Activated T-helper 1 cell treated with Interleukin-2 at 50 U/mL for 16 hours (primary cell): ENCODE measurements at places on chromosomes 13 and 19.

DNA sequence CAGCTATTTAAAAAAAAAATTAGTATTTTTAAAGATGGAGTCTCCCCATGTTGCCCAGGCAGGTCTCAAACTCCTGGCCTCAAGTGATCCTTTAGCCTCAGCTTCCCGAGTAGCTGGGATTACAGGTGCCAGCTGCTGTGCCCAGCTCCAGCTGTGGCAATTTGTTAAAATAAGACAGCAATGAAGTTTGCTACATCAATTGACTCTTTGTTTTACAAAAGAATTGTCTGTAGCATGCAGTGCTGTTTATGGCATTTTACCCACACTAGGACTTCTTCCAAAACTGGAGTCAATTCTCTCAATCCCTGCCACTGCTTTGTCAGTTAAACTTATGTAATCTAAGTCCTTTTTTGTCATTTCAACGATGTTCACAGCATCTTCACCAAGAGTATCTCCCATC, 49.3 kb downstream of the NDFIP2 start:
- no peak for DNase-seq

GRCh38 chr19:13121551-13122274, 3.6 kb downstream of the NACC1 start:
- no peak for DNase-seq

GRCh38 chr19:48102870-48103751, 7.5 kb downstream of the PLA2G4C start:
- no peak for DNase-seq

DNA sequence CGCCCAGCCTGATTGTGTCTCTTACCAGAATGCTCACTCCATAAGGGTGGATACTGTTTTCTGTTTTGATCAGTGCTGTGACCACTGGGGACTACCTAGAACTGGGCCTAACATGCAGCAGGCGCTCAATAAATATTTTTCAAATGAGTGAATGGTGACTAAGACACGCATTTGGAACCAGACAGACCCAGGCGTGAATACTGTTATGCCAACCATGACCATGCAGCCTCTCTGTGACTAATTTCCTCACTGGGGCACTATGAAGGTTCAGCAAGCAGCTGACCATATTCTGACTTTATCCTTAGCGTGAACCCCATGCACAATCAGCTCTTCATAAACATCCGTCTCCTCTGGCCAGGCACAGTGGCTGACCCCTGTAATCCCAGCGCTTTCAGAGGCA, 13.0 kb upstream of the SPC24 start:
- DNase-seq = no peak

- DNase-seq = no peak
Measured at GRCh38 chr13:86377451-86377850, 578.2 kb upstream of the SLITRK6 start.

DNA sequence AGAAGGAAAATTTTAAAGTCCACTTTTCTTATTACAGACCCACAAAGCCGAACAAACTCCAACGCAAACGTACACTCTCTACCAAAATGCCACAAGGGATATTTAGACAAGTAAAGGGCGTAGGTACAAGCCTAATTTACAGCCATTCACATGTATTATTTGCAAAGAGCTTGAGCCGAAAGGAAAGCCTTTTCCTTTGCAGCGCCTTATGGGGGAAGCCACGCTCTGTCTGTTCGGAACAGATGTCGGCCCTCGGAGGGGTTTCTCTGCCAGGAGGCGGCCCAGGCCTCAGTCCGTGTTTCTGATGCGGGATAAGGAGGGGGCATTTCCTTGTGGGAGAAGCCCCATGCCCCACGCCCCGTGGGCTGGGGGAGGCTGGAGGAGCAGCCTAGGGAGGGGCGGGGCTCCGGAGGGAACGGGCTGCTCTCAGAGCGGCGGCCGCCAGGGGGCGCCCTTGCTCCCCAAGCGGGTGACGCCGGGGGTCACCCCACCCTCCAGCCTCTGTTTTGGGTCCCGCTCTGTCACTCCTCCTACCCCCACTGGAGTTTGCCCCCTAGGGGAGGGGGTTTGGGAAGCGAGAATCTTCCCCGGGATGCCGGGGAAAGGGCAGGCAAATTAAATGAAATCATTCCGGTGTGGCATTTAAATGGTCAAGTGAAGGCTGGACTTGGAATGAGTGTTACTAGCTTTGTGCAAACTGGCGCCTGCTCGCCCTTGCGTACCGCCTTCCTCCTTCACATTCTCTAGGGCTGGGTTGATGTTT, 2.9 kb downstream of the HTR2A start:
- DNase-seq = peak; percentile 41

DNA sequence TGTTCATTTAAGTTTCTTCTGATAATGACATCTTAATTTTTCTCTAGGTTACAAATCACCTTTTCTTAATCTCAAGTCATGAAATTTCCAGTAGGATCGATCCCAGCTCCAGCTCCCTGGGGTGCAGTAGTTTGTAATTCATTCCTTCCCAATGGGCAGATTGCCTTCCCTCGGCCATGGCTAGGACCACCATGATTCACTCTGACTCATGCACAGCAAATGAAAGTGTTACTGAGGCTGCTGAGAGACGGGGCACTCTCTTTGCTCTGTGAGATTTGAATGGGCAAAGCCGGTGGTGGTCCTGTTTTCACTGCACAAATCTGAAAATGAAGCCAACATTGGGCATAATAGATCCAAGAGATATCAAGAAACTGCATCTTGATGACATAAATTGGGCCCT, 202.8 kb upstream of the IRS2 start:
- DNase-seq = no peak

- no peak for DNase-seq
Measured at GRCh38 chr13:104086759-104087158, 1020.5 kb upstream of the SLC10A2 start.

- DNase-seq = no peak
Measured at GRCh38 chr19:10432736-10433130, 12.4 kb downstream of the PDE4A start.
